ENCODE measurements at places on chromosomes 3 and 15.

DNA sequence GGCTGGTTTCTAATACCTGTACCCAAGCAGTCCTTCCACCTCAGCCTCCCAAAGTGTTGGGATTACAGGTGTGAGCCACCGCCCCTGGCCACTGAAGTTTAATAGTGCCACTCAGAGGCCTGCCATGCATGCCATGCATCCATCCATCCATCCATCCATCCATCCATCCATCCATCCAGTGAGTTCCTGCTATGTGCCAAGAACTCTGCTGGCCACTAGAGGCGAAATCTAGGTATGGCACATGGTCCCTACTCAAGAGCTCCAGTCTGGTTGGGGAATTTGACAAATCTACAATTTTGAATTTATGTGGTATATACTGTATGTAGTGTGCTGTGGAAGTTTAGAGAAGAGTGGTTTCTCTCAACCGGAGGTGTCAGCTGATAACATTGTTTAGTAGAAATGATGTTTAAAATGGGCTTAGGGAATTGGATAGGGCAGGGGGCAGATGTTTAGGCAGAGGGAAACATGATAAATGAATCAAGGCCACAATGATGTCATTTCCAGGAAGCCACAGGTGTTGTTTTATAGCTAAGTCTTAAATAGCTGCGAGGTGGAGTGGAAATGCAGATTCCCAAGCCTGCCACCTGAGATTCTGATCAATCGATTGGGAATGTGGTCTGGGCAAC is 384.4 kb upstream of the C2CD4B start:
- DNase-seq: no peak

- no peak for DNase-seq
These were observed 12.6 kb upstream of the ZBTB47 start for GRCh38 chr3:42640771-42641370.

DNA sequence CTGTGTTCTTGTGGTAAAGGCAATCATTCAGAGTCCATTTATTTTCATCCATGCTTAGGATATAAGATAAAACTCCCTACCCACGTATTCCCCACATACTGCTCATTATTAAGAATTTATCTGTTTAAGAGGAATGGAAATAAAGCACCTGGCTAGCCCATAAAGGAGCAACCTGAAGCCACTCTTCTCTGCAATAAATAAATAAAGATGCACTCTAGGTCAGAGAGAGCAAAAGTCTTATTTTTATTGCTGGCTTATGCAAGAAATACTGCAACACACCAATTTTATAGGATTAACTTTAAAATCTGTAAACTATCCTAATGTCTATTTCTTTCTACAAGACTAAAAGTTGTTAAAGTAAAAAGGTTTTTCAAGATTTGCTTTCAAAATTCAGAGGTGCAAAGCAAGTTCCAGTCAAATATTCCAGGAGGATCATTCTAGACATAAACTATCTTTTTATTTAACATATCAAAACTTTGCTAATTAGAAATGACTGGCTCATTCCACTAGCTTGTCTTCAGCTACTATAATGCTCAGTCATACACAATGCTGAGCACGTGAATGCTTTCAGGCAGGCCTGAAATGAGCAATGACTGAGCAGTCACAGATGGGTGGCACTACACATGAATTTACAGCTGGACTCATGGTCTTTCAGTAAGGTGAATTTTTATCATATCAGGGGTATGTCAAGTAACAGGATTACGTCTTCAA is 7.1 kb downstream of the TJP1 start:
- no peak for DNase-seq

DNA sequence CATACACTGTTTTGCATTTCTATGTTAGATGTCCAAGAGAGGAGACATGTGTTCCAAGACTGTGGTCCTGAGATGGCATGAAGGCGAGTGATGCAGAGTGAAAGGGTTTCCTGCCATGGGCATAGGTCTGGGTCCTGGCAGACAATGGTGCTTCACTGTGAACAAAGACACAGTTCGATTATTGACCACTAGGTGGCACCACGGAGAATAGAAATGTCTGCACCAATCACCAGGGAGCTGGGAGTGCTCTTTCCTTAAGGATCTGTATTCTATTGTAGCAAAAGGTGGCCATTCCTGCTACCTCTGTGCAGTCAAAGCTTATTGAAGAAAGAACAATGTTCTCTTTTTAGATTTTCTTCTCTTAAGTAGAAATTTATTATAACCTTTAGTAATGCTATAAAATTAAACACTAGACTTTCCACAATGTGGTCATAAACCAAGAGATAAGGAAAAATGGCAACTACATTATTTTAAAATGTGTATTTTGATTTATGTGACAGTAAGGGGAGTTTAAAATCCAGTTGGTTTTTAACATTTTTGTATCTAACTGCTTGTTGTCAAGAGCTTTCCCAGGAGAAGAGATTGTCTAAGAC is 88.7 kb downstream of the GABRG3 start:
- peak; percentile 38 for DNase-seq

DNA sequence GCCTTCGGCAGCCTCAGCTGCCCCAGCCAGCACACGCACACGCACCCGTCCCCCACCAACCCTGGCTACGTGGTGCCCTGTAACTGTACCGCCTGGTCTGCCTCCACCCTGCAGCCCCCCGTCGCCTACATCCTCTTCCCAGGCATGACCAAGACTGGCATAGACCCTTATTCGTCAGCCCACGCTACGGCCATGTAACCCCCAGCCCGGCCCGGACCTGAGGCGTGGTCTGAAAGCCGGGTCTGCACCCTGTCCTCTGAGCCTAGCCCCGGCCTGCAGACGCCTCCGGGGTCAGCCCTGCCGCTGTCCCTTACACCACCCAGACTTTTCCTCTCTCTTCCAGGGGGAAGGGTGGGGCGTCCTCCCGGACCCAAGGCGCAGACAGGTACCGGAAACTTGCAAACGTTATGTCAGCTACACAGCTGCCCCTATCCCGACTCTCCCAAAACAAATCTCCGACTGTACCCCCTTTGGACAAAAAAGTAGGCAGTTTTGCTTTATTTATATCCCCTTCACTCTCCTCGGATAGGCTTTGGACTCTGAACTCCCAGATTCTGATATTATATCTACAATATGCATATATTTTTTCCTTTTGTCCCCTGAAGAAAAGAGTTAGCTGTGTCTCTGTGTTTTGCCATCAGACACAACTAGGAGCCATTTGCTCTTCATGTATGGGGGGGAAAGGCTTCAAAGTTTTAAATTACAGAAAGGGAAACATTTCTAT is 1.4 kb downstream of the SOX14 start:
- DNase-seq: no peak

- no peak for DNase-seq
These were observed 117.8 kb downstream of the OXNAD1 start for GRCh38 chr3:16382845-16383244.

DNA sequence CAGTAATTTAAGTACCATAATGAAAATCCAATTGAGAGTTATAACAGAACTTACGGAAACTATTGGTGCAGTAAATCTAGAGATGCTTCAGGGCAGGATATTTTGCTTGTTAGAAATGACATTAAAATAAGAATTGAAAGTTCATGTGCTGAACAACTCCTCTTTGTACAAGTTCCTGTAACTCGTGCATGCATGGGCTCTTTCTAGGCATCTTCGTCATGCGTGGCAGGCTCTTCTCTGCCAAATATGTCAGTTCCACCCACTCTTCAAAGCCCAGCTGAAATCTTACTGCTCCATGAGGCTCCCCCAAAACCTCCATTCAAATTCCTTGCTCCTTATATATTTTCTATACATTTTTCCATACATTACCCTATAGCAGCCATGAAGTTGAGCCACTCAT is 48.7 kb downstream of the FBN1 start:
- no peak for DNase-seq

GRCh38 chr15:31268911-31269784 is 57.5 kb upstream of the KLF13 start:
- DNase-seq: no peak

GRCh38 chr3:10309736-10310135 is 11.2 kb downstream of the SEC13 start:
- DNase-seq: no peak

DNA sequence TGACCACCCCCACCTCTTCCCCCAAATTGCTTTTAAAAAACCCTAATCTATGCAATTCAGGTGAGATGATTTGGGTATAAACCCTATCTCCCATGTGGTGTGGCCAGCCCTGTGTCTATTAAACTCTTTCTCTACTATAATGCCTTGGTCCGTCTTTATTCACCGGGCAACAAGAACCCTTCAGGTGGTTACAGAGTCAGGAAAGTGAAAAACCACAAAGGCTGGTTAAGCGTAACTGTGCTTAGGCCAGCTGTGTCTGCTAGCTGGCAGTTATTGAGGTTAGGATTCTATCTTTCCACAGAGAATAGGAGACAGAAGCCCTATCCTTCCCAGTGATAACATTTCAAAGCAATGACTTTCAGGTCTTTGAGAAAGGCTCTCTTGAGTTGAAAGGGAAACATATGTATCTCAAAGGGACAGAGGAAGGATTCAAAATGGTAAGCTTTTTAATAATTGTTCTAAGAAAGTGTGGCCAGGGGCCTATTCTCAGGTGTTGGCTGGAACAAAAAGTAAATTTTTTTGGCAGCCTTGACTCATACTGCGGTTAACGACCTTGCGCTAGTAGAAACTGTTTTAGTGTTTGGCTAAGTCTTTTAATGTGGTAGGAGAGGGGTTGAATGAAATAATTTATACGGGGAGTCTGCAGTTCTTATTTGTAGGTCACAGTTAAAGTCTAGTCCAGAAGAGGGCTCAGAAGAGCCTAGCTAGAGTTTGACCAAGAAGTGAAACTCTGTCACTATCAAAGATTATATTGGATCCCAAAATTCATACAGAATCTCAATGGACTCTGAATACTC is 89.0 kb downstream of the NPAP1 start:
- DNase-seq: no peak

- peak; percentile 81 for DNase-seq
These were observed 359.7 kb upstream of the ROPN1 start for GRCh38 chr3:124351430-124352148.
